Non-pigmented ciliary epithelial cell (primary cell): ENCODE measurements at places on chromosomes 12 and 14.

DNA sequence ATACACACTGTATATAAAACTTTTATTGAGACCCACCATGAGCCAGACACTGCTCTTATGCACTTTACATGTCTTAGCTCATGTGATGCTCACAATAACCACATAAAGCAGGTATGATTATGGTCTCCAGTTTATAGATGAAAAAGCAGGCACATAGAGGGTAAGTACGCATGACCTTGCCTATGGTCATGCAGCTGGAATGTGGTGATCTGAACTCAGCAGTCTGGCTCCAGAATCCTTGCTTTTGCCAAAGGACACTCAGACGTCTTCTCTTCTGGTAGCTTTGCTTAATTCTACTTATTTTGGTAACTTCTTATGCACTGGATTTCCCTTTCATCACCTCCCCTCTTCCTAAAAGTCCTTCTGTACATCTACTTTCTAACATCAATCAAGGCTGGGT, 103.3 kb upstream of the CRY1 start:
- DNase-seq: no peak

DNA sequence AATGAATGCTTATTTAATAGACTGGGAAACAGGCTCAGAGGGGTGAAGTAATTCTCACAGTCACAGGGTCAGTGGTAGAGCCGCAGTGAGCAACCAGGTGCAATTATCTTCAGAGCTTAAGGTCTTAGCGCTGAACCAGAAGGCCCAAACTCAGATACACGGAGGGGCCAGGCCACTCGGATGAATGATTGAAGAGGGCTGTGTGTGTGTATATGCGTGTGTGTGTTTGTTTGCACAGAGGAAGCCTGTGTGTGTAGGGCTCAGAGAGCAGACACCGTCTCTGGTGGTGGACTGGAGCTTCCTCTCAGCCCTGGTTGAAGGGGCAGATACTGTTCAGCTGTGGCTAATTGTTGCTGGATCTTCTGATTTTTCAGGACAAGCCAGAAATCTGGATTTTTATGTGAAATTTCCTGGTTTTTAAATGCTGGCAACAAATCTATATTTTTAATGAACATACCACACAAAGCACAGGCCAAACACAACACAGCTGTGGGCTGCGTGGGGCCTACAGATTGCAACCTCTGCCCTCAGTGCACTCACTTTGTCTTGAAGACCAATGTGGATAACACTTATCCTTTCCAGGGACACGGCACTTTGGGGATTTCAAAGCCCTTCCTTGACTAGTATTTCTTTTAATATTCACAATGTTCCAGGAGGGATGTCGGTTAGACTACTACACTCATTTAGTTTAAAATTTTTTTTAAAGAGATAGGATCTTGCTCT, 94.5 kb upstream of the NRXN3 start:
- no peak for DNase-seq

DNA sequence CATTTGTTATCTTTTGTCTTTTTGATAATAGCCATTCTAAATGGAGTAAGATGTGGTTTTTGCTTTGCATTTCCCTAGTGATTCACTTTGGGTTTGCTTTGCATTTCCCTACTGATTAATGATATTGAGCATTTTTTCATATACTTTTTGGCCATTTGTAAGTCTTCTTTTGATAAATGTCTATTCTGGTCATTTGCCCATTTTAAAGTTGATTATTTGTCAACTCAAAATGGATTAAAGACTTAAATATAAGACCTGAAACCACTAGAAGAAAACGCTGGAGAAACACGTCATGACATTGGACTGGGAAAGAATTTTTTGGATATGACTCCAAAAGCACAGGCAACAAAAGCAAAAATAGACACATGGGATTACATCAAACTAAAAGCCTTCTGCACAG, 148.0 kb downstream of the APAF1 start:
- no peak for DNase-seq

GRCh38 chr12:49974231-49974675, 1.5 kb downstream of the AQP6 start:
- DNase-seq: no peak

DNA sequence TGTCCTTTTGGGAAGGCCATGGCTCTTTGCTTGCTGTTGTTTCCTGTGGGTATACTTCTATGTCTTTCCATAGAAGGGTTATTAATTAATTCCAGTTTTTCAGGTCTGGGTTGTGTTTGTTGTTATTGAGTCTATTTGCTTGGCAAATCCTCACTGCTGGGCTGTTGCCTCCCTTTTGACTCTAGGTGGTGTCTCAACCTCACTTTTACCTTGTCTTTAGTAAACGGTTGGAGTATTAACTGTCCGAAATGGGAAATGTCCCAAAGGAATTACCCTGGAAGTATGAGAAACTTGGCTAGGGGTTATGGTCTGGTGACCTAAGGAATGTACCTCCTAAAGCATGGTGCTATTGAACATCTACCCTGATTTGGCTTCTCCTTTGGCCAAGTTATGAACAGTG, 16.7 kb downstream of the PRH1 start:
- no peak for DNase-seq

GRCh38 chr14:102495491-102496330, 13.9 kb downstream of the ANKRD9 start:
- no peak for DNase-seq

GRCh38 chr14:101004176-101004575, 100.7 kb upstream of the RTL1 start:
- no peak for DNase-seq

DNA sequence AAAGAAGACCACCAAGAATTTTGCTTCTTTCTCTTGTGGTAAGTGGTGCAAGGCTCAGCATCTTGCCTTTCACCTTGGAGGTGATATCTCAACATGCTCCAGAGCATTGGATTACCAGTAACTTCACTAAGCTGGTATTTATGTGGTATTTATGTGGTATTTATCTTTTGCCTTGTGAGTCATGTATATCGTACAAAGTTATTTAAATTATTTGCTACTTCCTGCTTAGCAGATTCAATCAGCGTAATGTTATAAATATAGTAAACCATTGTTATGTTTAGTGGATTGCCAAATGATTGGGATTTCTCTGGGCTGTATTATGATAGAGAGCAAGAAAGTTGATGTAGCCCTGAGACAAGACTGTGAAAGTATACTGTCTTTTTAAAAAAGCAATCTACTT, 366.4 kb downstream of the IPO8 start:
- peak; percentile 4 for DNase-seq

- no peak for DNase-seq
Observed at GRCh38 chr12:19922717-19923116, 445.6 kb upstream of the PDE3A start.

DNA sequence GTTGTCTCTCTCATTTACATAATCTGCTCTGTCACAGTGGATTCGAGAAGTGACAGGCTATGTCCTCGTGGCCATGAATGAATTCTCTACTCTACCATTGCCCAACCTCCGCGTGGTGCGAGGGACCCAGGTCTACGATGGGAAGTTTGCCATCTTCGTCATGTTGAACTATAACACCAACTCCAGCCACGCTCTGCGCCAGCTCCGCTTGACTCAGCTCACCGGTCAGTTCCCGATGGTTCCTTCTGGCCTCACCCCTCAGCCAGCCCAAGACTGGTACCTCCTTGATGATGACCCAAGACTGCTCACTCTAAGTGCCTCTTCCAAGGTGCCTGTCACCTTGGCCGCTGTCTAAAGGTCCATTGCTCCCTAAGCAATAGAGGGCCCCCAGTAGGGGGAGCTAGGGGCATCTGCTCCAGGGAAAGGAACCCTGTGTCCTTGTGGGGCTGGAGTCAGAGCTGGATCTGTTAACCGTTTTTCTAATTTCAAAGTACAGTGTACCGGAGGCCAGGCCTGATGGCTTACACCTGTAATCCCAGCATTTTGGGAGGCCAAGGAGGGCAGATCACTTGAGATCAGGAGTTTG, 5.1 kb downstream of the ERBB3 start:
- DNase-seq: no peak

GRCh38 chr14:87492561-87492960, 500.4 kb downstream of the GALC start:
- DNase-seq: no peak

DNA sequence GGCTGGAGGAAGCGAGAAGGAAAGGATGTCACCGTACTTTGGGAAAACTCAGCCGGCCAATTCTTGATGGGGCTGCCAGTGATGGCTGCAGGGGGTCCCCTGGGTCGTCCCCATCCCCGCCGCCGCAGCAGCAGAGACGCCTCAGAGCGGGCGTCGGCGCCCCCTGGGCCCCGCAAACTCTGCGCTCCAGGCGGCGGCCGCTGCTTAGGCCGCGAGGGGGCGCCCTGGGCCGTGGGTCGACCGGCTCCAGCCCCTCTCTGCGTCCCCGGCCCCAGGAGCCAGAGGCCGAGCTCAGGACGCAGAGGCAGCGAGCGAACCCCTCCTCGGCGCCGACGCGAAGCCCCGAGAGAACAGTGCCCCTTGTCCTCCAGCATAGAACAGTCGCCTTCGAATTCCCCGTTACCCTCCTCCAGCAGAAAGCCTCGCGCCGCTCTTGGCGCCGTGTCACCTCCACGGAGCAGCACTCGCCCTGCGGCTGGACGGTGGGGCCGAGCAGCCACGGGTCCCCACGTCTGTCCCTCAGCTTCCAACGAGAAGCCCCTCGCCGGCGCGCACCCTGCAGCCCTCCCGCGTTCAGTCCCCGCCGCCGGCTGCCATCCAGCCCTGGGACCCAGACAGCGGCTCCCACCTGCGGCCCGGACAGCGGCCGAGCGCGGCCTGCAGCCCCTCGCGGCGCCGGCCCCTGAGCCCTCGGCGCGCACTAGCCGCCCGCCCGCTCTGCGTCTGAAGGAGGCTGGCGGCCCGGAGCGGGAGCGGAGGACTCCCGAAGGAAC, 106.6 kb downstream of the PRICKLE1 start:
- no peak for DNase-seq

GRCh38 chr14:91835920-91836843, 31.2 kb downstream of the TC2N start:
- DNase-seq: no peak

- DNase-seq: peak; percentile 51
Observed at GRCh38 chr12:79454338-79454843, 236.4 kb downstream of the PAWR start.

DNA sequence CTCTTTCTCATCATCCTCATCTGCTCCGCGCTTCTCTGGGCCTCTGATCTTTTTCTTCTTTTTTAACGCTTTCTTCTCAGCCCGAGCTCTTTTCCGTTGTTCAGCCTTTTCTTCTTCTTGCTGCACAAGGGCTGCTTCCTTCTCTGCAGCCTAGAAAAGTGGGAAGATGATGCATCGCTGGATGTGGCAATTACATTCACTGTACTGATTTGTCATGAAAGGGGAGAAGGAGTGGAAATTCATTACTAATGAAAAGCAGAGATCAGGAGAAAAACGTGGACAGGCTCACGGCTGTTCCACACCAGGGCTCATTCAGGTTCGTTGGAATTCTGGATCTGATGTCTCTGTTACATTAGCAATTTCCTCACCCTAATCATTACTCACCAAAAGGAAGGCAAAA, 15.1 kb downstream of the FICD start:
- no peak for DNase-seq

- no peak for DNase-seq
Observed at GRCh38 chr14:64294672-64295413, 672 bp upstream of the ESR2 start.

GRCh38 chr14:103280278-103280928, 53.6 kb upstream of the EIF5 start:
- no peak for DNase-seq

DNA sequence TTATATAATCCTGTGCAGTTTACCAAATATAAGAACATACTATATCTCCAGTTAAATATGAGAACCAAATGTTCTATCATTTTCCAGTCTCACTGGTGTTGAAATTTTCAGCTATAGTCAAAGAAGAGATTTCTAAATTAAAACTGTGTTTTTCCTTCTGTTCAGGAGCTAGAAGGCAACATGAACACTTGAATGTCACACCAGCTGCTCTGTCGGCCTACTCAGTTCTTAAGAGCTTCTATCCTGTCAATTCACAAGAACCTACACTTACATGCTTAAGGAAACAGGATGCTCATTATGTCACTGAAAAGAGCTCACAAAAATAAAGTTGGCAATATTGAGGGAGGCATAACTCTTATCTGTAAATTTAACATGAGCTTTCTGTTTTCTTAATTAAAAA, 43.1 kb downstream of the ATP2B1 start:
- no peak for DNase-seq

- no peak for DNase-seq
Observed at GRCh38 chr12:130948136-130948535, 5.6 kb upstream of the ADGRD1 start.

- DNase-seq: no peak
Observed at GRCh38 chr12:12791756-12792369, 6.4 kb downstream of the APOLD1 start.

- DNase-seq: no peak
Observed at GRCh38 chr14:72755766-72756165, 138.1 kb downstream of the DPF3 start.

DNA sequence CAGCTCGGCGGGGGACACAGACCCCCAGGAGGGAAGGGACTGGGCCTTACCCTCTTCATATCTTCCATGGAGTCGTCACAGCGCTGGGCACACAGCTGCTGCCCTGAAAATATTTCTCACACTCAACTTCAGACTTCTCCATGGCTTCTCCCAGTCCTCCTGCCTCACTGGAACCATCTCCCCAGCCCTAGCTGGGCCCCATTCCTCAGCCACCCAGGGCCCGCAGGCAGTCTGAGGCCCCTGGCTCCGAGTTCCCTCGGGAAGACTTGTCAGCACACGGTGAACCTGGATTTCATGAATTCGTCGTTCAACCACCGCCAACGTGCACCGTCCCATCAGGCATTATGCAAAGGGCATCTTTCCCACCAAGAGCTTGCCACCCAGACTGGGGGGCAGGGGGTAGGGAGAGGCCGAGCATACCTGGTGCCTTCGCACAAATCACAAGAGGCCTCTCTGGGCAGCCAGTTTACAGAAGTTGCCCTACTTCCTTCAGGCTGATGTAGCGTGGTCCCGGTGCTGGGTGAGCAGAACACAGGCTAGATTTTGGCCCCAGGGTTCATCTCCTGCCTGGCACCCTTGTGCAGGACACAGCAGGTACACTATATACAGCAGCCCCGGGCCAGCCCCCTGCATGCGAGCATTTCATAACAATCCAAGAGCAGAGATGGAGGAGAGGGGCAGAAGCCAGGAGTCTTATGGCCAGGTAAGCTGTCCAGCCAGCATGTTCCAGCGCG, 44.2 kb downstream of the LTBP2 start:
- DNase-seq: no peak

DNA sequence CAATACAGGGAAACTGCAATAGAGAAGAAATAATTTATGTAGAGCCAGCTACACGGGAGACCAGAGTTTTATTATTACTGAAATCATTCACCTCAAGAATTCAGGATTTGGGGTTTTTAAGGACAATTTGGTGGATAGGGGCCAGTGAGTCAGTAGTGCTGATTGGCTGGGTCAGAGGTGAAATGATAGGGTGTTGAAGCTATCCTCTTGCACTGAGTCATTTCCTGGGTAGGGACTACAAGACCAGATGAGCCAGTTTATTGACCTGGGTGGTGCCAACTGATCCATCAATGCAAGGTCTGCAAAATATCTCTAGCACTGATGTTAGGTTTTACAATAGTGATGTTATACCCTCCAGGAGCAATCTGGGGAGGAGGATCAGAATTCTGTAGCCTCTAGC, 486.3 kb downstream of the LRIG3 start:
- no peak for DNase-seq

- DNase-seq: no peak
Observed at GRCh38 chr12:93226361-93226760, 151.4 kb upstream of the NUDT4 start.
